ENCODE measurements at places on chromosomes 12 and 14.

DNA sequence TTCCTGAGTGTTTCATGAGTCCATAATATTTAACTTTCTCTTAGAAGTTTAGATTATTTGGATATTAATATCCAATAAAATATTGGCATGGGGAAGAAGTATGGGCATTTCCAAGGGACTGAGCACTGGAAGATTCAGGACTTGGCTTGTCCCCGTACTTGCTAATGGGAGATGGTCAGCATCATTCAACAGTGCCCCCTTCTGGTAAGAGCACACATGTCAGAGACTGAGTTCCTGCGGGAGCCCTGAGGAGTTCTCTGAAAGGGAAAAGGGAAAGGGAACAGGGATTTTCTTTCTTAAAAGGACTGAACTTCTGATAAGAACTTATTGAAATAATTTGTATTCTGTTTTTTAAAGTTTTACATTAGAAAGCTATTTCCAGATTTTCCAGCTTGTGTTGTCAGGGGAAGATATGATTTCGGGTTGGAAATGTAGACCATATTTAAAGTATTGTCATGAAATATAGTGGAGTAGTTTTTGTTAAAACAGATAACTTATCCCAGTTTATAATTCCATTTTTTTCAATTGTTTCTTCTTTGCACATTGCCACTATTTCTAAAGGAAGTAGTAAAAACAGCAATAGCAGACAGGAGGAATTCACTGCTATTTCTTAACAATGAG, 59.8 kb upstream of the C12orf71 start:
- DNase-seq: peak; percentile 76

DNA sequence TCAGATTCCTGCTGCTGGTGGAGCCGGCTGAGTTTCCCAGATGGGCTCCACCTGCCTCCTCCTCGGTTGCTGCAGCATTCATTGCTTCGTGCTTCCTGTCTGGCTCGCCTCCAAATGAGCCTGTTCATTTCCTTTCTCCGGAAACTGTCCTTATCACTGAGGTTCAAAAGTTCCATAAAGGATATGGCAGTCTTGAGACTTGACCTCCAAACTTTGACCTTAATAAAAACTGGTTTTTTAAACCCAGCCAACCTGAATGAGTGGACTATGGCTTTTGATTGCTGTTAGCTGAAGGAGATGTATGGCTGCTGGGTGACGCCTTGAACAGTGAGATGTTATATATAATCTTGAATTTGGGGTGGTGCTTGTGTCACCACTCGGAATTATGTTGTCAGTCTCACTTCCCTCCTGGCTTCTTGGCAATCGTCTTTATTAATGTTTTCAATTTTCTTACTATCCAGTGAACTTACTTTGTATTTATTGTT, 62.7 kb downstream of the RASSF3 start:
- DNase-seq: peak; percentile 70

GRCh38 chr14:100454437-100454836, 131.3 kb downstream of the SLC25A47 start:
- no peak for DNase-seq

DNA sequence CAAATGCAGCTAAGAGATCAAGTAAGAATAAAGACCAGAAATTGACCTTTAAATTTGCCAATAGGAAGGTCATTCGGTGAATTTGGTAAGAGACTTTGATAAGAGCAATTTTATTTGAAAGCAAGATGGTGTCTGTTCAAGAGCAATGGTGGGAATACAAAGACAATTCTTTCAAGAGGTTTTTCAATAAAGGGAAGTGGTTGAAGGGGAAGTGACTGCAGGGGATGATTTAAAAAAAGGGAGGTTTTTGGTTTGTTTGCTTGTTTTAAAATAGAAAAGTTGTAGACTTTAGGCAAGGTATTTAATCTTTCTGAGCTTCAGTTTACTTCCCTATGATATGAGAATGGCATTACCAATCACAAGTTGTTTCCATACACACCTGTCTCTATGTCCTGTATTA, 4.3 kb upstream of the APPL2 start:
- no peak for DNase-seq

DNA sequence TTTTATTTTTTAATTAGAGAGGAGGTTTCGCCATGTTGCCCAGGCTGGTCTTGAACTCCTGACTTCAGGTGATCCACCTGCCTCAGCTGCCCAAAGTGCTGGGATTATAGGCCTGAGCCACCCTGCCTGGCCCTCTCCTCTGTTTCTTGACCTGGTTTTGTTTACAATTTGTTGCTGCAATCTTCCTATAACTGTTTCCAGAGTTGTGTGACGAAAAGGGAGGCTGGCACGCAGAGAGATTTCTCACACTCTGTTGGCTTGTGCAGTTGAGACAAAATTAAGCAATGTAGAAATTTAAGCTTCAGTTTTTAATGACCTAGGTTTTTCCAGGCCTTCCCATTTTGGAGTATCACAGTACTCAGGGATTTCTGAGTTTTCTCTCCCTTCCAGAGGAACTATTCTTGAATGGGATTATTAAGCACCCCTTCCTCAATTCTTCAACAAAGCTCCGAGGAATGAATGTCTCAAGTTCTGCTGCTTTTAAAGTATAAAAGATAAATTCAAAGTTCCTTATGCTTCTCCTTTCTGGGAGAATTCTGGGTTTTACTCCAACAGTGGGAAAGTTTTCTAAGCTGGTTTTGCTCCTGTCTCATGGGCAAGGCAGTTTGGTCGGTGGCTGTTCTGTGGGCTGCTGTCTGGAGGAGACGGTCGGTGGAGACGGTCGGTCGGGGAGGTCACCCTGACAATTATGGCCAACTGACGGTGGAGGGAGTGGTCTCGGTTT, 20.4 kb upstream of the FOS start:
- no peak for DNase-seq

GRCh38 chr12:59298296-59298695, 297.5 kb upstream of the SLC16A7 start:
- no peak for DNase-seq

- DNase-seq: peak; percentile 64
These were observed 435 bp downstream of the FOXM1 start for GRCh38 chr12:2876431-2877046.

All from SW 1271 (cell line).